ENCODE measurements at places on chromosomes 12 and 14.

- no peaks in the 10 kb centered on the region for H3K36me3 ChIP-seq
- no peak overlapping the region for H3K4me3 ChIP-seq
- no peaks in the 10 kb centered on the region for H3K4me1 ChIP-seq
- DNase-seq, result no peak
- no peak overlapping the region for H3K27ac ChIP-seq
These were observed 69.2 kb upstream of the ATP2B1 start for GRCh38 chr12:89777733-89778379.

- peaks cover 49% of the 10 kb centered on the region for H3K4me1 ChIP-seq
- no peak overlapping the region for H3K4me3 ChIP-seq
- peak overlapping the region; percentile 15 for H3K27ac ChIP-seq
- H3K36me3 ChIP-seq, result no peaks in the 10 kb centered on the region
- DNase-seq, result peak; percentile 64
- H3K27me3 ChIP-seq, result no peaks in the 10 kb centered on the region
These were observed 6.5 kb downstream of the ZBTB1 start for GRCh38 chr14:64510825-64511671.

DNA sequence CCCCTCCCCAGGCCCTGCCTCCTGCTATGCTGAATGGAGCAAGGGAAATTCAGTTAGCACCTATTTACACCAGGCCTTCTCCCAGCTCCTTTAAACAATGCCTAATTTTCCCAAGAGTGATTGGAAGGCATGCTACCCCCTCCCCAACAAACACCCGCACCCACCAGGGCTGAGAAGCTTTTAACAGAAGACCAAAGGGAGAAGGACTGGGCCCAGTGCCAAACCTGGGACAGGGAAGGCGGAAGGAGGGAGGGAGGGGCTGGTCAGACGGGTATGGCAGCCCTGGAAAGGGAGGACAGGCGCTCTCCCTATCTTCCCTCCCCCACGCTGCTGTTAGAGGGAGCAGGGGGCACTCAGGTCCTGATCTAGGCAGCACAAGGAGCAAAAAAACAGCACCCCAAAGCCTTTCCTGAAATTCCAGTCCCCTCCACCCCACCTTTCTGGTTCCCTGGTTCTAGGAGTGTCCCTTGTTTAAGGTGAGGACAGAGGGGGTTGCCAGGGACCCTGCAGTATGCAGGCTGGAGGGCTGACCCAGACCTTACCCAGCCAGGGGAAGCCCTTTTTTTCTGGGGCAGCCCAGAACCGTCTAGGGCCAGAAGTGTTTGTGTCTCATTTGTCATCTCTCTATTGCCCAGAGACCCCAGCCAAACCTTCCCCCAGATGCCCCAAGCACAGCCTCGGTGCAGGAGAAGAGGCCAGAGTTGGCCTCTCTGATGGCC lies 2.4 kb upstream of the KRT8 start:
- no peaks in the 10 kb centered on the region for H3K36me3 ChIP-seq
- H3K27me3 ChIP-seq, result no peaks in the 10 kb centered on the region
- H3K4me3 ChIP-seq, result no peak overlapping the region
- DNase-seq, result no peak
- no peak overlapping the region for H3K27ac ChIP-seq

DNA sequence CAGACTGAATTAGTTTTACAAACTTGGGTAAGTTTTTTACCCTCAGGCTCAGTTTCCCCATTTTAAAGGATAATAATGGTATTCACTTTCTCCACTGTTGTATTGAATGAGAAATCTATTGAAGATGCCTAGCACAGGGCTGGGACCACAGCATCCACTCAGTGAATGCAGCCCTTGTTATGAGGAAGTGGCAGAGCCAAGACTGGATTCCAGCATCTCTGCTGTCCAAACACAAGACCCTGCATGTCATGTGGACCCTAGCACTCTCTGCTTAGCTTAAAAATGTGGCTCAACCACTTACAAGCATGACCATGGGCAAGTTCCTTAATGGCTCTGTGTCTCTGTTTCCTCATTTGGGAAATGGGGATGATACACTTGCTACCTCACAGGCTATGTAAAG lies 24.1 kb upstream of the TRIM9 start:
- H3K27me3 ChIP-seq, result no peaks in the 10 kb centered on the region
- H3K27ac ChIP-seq, result no peak overlapping the region
- DNase-seq, result no peak
- no peaks in the 10 kb centered on the region for H3K4me1 ChIP-seq

- H3K27ac ChIP-seq, result no peak overlapping the region
- H3K4me3 ChIP-seq, result no peak overlapping the region
- no peak for DNase-seq
- no peaks in the 10 kb centered on the region for H3K4me1 ChIP-seq
These were observed 41.3 kb upstream of the C12orf71 start for GRCh38 chr12:27123642-27124041.

DNA sequence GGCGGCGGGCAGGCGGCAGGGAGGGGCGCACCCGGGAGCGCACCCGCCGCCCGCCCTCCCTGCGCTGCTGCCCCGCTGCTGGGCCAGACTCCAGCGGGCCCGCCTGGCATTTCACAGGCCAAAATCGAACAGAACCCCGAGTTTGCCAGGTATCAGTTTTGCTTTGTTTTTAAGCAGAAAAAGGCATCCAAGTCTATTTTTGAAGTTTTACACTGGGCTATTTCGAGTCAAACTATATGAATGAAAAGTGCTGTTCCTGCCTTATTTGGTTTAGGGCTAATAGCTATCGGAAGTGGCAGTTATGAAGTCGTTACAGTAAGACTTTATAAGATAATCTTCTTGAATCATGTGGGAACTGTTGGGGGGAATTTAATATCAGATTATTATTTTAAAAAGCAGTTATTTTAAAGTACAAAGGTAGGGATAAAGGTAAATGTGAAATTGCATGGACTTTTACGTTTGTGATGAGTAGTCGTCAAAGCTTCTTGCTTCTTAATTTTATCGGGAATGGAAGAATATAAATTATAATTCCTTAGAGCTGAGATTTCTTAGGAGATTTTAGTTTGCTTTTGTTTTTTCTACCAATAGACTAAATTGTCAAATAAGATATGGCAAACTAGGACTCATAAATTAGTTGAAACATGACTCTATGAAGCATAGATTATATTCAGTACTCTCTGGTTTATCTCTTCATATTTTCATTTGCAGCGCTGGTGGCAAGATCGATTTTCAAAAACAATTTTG lies 1.1 kb downstream of the MSRB3 start:
- H3K27me3 ChIP-seq, result no peaks in the 10 kb centered on the region
- H3K36me3 ChIP-seq, result no peaks in the 10 kb centered on the region
- peak overlapping the region; percentile 10 for H3K4me3 ChIP-seq
- DNase-seq, result no peak
- no peaks in the 10 kb centered on the region for H3K4me1 ChIP-seq

GRCh38 chr12:93790472-93791152 lies 113.4 kb downstream of the CRADD start:
- no peak overlapping the region for H3K27ac ChIP-seq
- peaks cover 6% of the 10 kb centered on the region for H3K4me1 ChIP-seq
- no peak for DNase-seq
- no peak overlapping the region for H3K4me3 ChIP-seq
- H3K36me3 ChIP-seq, result no peaks in the 10 kb centered on the region
